Urothelium cell line (cell line): ENCODE measurements at places on chromosomes 1 and 21.
A peak's percentile ranks its signal among the peaks of the same experiment; 100 is the strongest.

DNA sequence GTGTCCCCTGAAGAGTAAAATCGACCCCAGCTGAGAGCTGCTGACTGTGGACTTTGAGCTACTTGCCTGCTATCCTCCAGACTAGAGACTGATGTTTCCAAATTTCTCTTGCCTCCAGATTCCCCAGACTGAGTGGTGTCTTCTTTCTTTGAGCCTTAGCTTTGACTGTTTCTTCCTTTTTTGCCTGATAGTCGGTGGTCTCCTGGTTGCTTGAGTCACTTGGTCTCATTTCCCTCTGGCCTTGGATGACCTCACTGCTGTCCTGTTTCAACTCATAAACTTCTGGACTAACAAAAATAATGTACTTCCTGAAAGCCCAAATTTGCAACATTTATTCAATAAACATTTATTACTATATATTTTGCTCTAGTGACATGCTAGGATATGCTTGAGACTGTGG lies 52.9 kb upstream of the DIPK1A start:
- DNase-seq = no peak

DNA sequence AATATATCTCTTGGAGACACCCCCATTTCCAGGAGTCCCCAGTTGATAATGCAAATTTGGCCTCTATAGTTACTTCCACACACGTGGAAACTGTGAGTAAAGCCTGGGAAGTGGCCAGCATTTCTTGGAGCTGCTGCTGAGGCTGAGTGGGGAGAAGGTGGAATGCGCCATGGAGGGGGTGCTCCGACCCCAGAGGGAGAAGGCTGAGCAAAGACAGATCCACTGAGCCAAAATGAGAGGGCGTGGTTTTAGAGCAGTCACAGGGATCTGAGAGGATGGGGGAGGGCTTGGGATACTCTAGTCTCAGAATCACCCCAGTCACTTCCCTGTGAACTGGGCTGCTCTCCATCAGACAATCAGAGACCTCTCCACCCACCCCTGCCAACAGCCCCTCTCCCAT lies 38.7 kb downstream of the TRIM62 start:
- no peak for DNase-seq

GRCh38 chr1:205328476-205328875 lies 6.9 kb upstream of the NUAK2 start:
- DNase-seq = no peak

GRCh38 chr21:25461725-25462124 lies 145.6 kb downstream of the MRPL39 start:
- no peak for DNase-seq

GRCh38 chr1:38778521-38778920 lies 81.1 kb downstream of the RRAGC start:
- no peak for DNase-seq

DNA sequence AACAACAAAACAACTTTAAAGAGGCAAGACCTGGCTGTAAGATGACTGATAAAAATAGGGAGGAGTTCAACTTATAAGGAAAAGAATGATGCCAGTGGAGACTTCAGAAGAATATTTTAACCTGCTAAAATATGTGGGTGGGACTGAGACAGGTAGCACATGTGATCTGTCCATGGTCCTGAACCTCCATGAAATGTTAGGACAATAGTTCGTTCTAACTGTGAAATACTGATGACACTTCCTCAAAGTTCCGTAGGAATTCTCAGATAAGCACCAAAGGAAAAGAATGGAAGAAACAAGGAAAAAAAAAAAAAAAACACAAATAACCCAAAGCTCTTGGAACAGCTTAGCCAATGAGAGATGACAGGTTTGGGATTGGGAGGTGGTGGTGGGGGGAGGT lies 44.7 kb downstream of the CDC42BPA start:
- DNase-seq = peak; percentile 12

DNA sequence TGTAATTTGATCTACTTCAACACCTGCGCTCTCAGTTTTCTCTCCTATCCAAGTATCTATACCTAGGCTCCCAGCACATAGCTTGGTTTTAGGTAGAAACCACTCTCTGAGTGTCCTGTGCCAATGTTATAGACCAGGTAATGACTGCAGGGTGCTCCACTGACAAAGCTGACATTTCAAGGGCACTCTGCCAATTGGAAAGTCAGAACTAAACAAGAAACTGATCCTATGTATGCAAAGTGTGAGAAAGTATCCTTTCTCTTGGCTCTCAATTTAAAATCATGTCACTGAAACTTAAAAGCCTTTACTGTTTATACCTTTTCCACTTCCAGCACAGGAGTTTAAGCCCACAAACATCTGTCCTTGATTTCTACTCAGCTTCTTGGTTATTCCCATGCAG lies 45.0 kb upstream of the AIM2 start:
- no peak for DNase-seq

DNA sequence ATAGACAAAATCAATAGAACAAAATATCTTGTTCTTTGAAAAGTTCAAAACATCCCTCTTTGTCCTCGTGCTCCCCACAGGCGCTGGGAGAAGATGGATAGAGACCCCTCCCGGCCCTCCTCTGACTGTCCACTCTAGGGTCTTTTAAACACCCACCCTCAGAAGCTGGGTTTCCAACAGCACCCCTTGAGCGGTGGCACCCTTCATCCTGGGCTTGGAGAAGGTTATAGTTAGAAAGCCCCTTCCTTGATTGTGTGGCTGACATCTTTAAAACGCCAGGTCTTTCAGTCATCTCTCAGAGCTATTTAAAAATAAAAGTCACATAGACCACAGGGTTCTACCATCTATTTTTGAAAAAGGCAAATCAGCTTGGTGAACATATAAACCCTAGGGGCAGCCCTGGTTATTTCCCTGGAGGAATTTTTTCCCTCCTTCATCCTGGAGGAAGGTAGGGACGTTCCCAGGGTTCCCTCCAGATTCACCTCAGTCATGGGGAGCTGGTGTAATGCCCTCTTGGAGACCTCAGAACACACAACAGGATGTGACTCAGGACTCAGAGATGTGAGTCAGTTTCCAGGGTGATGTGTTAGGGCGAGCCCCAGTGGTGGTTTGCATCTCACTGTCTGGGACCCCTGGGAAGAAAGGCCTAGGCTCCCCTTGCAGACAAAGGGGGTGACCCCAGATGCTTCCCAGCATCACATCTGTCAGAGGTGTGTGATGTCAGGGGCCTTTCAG lies 138.5 kb downstream of the CLIC6 start:
- DNase-seq = peak; percentile 82

DNA sequence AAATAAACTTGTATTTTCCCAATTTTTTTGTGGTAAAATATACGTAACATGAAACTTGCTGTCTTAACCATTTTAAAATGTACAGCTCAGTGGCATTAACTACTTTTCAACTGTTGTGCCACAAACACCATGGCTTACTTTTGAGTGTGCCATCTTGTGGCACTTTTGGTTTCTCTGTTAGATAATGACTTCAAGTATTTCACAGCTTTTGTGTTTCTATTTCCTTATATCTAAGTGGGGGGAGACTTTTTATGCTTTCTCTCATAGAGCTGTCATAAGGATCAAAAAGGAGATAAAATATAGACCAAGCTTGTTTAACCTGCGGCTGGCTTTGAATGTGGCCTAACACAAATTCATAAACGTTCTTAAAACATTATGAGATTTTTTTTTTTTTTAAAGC lies 44.3 kb downstream of the CDC14A start:
- no peak for DNase-seq

- peak; percentile 87 for DNase-seq
Observed at GRCh38 chr1:101200513-101200912, 36.3 kb upstream of the S1PR1 start.

DNA sequence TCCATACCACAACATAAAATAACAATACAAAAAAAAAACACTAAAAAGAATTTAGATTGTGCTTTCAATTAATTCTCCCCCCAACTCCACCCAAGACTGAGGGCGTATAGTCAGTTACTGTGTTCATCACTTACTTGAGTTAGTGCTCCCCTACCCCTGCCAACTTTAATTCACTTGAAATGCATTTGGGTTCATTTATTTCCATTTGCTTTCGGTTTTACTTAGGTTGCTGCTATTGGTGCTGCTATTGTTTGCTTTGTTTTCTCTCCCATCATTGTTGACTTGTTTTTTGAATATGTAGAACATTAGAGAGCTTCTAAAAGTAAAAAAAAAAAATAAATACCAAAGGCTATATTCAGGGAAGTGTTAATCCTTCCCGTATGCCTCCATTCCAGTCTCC lies 10.7 kb upstream of the CYYR1 start:
- no peak for DNase-seq

- DNase-seq = no peak
Observed at GRCh38 chr1:154434346-154435085, 29.4 kb downstream of the IL6R start.

DNA sequence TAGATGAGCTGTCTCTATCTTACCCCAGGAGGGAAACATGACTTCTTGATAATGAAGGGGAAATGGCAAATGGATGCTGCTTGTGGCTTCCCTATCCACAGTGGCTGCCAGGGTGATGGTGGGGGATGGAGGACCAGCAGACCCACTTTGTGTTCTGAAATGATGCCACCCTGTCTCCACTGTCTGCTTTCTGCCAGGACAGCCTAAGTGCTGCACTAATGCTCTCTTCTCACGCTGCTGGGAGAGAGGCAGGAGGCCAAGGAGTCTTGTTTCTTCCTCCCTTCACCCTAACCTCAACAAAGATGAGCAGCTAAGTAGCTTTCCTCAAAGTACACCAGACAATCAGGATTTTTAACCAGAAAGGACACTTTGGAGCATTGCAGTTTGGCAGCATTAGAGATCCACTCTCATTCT lies 36.6 kb downstream of the XCL1 start:
- DNase-seq = no peak

- DNase-seq = no peak
Observed at GRCh38 chr1:11735531-11735853, 444 bp upstream of the AGTRAP start.

DNA sequence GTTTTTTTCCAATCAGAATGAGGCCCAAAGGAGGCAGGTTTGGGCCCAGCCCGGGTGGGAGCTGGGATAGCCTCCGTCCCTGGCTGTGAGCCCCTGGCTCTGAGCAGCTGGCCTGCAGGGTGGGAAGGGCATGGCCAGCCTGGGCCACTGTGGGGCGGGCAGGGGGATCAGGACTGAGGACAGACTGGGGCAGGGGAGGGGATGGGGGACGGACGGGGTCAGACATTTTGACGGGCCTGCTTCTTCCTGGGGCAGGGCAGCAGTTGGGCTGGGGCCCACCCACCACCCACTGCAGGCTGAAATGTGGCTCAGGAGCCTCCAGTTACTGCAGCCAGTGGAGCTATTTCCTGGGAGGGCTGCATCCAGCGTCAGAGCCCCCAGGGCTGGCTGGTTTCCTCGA lies 2.5 kb upstream of the SLC6A9 start:
- DNase-seq = no peak

GRCh38 chr1:230753586-230754251 lies 6.5 kb downstream of the CAPN9 start:
- no peak for DNase-seq

DNA sequence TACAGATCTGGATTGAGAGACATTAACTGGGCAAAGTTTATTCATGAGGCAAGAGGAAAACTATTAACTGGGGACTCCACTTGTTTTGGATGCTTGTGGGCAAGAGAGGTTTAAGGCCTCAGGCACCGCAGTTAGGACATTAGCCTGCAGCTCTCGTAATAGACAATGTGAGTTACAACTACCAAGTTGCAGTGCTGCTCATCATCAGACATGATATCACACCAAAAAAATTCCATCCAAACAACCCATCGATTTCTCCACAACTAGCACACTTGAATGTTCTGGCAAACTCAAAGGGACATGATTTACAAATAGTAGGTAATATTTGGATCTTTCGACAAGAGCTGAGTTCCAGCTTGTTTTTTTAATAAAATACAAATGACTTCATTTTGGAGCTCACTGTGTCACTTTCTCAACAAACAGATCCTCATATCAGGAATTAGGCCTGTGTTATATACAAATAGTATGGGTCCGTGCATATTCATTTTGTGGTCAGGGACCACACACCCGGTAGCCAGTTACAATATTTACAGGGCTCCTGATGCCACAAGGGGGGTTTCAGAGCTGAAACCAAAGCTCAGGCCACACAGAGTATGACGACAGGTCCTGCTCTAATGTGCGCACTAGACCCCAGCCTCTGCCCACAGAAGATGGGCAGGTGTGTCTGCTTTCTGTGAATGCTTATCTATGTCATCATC lies 128.0 kb downstream of the TGFBR3 start:
- DNase-seq = no peak

DNA sequence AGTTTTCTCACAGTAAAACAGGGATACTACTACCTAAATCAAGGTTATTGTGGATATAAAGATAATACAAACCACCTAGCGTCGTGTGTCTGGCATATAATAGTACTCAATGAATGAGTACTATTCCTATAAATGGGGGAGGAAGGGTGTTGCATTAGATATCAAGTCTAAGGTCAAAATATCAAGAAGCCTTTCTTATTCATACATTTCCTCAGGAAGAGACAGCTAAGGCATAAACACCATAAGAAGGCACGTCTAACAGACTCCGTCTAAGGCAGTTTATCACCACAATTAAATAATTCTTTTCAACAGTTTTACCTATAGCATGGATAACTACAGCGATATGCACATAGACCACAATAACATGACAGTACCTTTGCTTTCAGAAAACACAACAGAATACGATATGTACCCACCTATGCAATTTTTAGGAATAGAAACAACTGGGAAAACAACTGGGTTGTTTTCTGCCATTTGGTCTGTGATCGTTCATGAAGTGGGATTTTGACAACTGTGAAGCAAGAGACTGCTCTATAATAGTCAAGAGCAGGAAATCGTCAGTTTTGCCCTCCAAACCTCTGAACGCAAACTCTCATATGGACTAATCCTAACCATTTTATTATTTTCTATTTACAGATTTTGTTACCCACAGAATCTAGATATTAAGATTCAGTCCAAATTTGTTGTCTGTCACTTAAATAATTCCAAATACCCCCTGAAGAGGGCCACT lies 53.1 kb downstream of the HNRNPR start:
- DNase-seq = no peak
